Cortex of kidney (tissue), 1 donor: ENCODE measurements at places on chromosomes 5 and 9.

DNA sequence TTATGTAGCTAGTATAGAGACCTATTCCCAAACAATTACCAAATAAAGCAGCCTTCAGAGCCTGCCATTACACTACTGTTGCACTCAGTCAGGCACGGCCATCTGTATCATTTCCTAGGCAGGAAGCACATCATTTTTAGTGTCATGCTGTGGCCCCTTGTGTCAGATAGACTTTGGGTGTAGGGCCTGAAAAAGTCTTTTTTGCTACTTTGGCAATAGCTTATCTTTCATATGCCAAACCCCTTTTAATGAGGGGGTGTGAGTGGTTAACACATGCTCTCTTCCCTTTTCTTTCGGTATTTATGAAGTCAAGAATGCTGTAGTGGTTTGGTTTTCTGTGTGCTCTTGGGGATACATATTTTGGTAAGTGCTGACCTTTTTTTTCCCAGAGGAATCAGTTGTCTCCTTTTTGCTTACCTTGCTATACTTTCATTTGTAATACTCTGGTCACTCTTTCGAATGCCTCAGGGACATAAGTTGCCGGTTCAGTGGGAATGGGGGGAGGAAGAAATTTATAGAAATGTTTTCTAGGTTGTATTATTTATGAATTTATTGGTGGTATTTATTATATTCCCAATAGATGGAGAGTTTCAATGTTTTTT is 209.8 kb downstream of the CSNK1G3 start:
- DNase-seq, result no peak

DNA sequence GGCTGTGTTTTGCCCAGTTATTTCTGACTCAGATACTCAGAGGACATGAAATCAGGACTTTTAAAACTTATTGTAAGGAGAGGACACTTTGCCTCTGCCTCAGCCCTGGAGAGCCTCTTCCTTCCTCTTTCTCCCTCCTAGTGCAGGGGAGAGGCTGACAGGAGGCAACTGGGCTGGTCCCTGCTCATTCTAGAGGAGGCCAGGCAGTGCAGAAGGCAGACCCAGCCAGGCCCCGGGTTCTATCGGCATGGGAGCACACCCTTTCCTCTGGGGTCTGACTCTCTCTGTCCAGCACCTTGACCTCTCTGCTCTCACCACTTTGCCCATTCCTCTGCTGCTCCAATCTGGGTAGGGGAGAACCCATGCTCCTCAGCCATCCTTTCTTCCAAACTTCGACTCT is 16.0 kb upstream of the SMIM32 start:
- DNase-seq, result no peak

- no peak for DNase-seq
These were observed 165.0 kb downstream of the FGF1 start for GRCh38 chr5:142520885-142521284.

GRCh38 chr5:35538198-35538931 is 79.3 kb upstream of the SPEF2 start:
- DNase-seq, result no peak

- DNase-seq, result no peak
These were observed 80.3 kb upstream of the EQTN start for GRCh38 chr9:27377147-27377807.

- DNase-seq, result no peak
These were observed 20.1 kb upstream of the TCERG1 start for GRCh38 chr5:146426853-146427618.

DNA sequence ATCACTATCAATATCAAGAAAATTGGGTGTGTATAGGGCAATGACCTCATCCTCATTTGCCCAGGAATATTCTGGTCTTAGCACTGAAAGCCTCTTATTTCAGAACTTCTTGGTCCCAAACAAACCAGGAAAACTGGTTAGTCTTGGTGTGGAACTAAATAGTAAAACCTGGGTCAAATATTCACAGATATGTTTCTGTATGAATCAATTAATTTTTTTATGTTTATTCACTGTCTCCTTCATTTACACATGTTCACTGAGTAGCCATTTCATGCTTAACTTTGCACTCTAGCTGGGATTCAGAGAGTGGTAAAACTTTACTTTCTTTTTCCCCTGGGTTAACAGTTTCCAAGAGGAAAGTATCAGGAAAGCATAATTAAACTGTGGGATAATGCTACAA is 113.7 kb upstream of the PAPPA start:
- DNase-seq, result no peak

DNA sequence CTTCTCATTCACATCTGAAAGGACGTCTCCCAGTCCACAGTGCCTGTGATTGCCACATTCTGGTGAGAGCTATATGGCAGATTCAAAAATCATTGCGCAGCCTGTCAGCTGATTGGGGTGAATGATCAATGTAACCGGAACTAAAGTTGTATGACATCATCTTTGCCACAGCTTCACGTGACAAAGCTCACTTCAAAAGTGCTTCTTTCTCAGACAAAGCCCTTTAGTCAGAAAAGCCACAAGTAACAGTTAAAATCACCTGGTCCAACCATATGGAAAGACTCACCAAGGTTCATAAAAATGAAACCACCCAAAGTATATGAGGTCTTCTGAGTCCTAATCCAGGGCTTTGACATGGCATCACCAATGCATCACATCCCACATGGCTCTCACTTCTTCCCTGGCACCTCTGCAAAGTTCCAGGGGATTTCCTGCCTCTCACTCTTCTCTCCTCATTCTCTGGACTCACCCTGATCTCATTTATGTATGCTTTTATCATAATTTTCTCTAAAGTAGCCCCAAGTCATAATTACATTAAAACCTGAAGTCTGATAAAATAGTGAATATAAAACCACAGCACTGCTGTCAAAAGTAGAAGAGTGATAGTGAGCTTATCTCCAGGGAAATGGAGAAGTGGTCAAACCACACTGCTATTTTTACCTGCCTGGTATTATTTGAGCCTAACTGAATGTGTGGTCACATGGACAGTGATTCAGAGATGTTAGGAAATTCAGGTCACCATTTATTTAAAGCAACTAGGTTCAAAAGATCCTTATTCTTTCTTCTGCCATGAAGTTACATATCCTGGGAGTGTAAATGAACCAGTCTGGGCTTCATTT is 193.1 kb upstream of the PTGER4 start:
- no peak for DNase-seq

- DNase-seq, result no peak
These were observed 35.6 kb downstream of the TLR4 start for GRCh38 chr9:117739624-117740347.

DNA sequence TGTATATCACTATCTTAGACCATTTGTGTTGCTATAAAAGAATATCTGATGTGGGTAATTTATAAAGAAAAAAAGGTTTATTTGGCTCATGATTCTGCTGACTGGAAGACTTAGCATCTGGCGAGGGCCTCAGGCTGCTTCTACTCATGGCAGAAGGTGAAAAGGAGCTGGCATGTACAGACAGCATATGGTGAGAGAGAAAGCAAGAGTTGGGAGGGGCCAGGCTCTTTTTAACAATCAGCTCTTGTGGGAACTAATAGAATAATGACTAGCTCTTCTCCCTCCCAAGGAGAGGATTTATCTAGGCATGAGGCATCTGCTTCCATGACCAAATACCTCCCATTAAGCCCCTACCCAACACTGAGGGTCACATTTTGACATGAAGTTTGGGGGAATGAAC is 130.2 kb upstream of the SV2C start:
- no peak for DNase-seq

GRCh38 chr9:75438716-75439115 is 350.4 kb downstream of the OSTF1 start:
- no peak for DNase-seq

- no peak for DNase-seq
These were observed 51.9 kb downstream of the NEK6 start for GRCh38 chr9:124309667-124310084.

DNA sequence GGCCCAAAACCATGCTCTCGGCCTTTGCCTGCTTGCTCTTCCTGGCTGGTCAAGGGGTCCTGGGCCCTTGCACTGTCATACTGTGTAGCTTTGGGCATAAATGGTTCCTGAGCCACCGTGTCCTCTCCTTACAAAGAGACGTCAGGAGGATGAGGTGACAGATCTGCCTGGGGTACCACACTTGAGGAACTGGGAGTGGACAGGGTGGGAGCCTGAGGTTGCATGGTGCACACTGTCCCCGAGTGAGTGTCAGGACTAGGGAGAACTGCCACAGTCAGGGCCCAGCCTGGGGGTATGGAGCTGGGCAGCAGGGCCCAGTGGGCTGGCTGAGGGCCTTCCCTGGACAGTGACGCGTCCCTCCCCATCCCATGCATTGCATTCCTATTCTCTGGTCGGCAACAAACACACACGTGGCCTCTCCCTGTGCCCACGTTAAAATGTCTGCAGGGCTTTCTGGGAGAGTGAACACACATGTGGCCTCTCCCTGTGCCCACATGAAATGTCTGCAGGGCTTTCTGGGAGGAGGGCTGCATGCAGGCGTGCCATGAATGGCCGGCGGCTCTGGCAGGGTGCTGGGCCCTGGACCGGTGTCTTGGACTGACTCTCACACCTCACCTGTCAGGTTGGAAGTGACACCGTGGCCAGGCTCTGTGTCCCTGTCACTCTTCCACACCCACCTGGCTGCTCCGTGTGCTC is 122.1 kb upstream of the COL5A1 start:
- DNase-seq, result no peak

DNA sequence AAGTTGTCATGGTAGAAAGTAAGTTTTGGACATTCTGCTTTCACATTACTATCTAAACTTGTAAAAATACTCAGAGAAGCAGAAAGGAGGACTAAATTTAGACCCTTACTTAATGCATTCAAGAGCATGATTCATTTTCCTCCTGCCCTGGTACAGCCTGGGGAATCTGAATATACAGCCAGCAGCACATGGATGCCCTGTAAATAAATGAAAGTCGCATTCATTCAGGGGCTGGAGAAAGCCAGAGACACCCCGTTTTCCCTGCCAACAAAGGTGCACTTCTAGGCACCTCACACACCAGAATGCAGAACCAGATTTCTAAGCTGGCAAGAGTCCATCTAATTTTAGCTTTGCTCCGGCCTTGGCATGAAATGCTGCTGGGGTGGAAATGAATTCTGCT is 172.7 kb upstream of the KLF9 start:
- no peak for DNase-seq

- DNase-seq, result no peak
These were observed 30.7 kb downstream of the DNM1 start for GRCh38 chr9:128233817-128234406.

DNA sequence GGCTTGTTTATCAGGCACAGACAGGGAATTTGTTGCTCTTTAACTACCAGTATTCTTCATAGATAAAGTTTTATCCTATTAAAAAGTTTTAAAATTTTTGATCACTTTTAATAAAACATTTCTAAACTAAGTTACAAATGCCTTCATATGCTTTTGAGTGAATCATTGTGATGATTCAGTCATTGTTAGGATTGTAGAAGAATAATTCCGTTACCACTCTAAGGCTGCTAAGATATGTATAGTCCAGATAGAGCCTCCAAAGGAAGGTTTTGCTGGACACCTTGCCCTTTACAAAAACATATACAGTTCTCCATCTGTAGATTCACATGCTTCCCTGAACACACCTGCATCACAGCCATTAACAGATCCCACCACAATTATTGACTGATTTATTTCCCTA is 233.7 kb downstream of the SPOCK1 start:
- no peak for DNase-seq

- DNase-seq, result no peak
These were observed 96.3 kb upstream of the ZNF462 start for GRCh38 chr9:106766616-106767015.

DNA sequence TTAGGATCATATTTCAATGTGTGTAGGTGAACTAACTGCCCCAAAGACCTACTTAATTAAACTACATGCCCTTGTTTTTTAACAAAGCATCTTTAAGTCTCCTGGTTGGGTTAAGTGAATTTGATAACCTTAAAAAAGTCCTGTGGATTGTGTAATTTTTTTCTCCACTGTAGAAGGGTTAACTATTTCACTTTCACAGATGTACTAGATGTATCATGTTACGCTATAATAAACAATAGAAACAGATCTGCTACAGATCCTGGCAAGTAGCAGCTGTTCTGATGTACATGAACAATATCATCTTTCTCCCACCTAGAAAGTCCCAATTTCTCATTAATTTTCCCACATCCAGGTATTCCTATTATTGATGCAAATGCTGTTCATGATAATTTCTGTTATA is 18.9 kb downstream of the KIF24 start:
- DNase-seq, result no peak

GRCh38 chr5:138600446-138600845 is 25.2 kb upstream of the HSPA9 start:
- no peak for DNase-seq

- no peak for DNase-seq
These were observed 2.1 kb downstream of the DHX29 start for GRCh38 chr5:55305345-55305744.

GRCh38 chr9:81844131-81844567 is 84.1 kb upstream of the SPATA31D4 start:
- no peak for DNase-seq

DNA sequence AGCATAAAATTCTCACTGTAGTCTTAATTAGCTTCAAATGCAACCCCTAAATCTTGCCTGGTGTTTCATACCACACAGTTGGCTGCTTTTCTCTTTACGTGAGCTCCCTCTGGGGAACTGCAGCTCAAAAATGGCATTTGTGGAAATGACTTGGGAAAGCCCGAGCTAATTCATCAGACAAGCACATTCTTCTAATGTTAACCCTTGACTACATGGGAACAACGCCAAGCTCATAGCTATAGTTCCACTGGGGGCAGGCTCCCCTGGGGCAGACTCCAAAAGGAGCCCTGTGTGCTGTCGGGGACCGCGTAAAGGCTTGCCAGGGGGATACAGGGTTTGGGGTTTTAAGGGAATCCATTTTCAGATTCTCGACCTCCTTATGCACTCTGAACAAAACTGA is 301.4 kb upstream of the DAP start:
- DNase-seq, result no peak

DNA sequence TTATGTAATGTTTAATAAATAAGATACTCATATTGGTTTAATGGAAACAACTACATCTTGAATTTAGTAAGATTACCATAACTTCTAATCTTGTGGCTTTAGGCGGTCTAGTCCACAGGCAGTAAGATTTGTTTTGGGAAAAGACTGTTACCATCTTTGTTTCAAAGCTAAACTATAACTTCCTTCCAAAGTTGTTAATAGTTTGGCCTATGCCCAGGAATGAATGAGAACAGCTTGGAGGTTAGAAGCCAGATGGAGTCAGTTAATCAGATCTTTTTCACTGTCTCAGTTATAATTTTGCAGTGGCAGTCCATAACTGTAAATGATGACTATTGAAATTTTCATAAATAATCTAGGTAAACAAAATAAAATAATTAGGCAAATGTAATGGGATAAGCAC is 241.8 kb upstream of the KLF9 start:
- no peak for DNase-seq

DNA sequence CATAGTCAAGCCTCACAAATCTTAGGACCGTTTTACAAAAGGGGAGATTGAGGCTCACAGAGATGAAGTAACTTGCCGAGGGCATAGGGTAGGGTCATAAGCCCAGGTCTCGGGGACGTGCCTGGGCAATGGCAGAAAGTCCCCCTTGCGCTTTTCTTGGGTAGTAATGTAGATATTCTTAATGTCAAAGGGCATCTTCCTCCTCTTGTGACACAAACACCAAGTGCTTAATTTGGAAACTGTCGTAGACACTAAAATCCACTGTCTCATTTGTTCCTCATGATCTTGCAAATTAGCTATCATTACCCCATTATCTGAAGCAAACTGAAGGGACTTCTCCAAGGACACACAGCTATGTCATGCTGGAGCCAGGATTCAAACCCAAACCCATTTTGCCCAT is 180.8 kb downstream of the GAS1 start:
- no peak for DNase-seq
